ENCODE measurements at places on chromosomes 5 and 9.

- peak; percentile 81 for DNase-seq
These were observed 19.2 kb upstream of the TOR1B start for GRCh38 chr9:129783516-129784361.

GRCh38 chr5:73812457-73812856 lies 186.5 kb downstream of the ARHGEF28 start:
- no peak for DNase-seq

DNA sequence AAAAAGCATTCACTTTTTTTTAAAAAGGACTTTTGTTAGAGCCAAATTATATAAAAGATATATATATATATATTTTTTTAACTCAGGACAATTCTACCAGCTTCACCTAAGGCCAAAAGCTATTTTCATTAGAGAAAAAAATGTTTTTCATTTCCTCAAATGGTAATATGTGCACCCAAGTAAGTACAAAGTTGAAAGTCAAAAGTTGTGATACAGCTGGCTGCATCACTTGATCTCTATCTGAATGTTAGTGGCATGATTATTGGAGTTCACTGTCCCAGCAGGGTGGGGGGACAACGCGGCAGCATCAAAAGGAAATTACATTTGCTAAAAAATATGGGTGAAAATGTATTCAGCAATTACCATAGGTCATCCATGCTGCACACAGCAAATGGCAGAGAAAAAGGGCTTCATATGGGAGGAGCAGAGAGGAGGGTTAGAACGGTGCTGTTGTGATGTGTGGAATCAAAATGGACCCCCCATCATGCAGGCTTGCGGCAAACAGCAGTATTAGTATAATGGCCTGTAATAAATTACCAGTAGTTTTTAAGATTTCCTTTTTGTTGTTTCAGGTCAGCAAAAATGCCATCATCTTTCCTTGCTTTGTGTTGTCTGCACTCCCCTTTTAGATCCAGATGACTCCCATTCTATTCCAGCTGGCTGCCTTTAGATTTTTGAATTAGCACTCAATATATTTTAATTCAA lies 253.7 kb downstream of the MAT2B start:
- no peak for DNase-seq

DNA sequence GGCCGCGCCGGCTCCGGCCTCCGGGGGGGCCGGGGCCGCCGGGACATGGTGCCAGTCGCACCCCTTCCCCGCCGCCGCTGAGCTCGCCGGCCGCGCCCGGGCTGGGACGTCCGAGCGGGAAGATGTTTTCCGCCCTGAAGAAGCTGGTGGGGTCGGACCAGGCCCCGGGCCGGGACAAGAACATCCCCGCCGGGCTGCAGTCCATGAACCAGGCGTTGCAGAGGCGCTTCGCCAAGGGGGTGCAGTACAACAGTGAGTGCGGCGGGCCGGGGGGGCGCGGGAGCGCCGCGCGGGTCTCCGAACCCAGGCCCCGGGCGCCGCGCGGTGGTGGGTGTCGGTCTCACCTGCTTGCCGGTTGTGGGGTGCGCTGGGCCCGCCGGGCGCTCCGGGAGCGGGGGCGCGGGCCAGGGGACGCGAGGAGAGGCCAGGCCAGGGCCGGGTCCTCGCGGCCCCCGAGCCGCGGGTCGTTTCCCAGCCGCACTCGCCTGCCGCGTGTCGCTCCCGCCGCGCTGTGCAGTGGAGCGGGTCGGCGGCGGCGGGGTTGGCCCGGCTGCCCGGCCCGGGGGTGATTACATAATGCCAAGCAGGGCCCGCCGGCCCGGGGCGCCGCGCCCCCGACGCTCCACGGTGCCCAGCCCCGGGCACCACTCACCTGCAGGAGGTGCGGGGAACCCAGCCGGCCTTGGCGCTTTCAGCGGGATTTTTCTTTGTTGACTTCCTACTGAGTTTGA lies 492 bp downstream of the RABL6 start:
- no peak for DNase-seq

DNA sequence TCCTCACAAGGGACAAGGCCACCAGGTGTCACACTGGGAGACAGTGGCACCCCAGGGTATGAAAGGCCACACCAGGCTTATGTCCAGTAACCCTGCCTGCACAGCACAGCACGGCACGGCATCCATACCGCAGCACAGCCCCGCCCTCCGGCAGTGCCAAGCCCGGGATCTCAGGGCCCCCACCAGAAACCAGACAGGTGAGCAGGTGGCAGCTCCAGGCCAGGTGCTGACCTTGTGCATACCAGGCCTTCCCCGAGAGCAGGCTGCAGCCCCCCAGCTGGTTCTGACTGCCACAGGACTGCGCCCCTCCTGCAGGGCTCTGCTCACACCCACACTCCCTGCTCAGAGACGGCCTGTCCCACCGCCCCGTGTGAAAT lies 56.5 kb downstream of the ADAMTS2 start:
- DNase-seq = no peak

- no peak for DNase-seq
These were observed 467.1 kb downstream of the ZNF608 start for GRCh38 chr5:124279146-124279876.

GRCh38 chr5:53194086-53194485 lies 84.5 kb upstream of the MOCS2 start:
- no peak for DNase-seq

- peak; percentile 68 for DNase-seq
These were observed 35.9 kb downstream of the TGFBR1 start for GRCh38 chr9:99140685-99141314.

- no peak for DNase-seq
These were observed 7.1 kb downstream of the LRRC26 start for GRCh38 chr9:137162505-137163364.

- DNase-seq = peak; percentile 17
These were observed 319.3 kb upstream of the RPS23 start for GRCh38 chr5:82597437-82597836.

- no peak for DNase-seq
These were observed 57.9 kb downstream of the OSTF1 start for GRCh38 chr9:75146229-75146628.

- DNase-seq = no peak
These were observed 289.0 kb upstream of the ANKRD55 start for GRCh38 chr5:56522169-56522568.

GRCh38 chr9:5874048-5874447 lies 16.6 kb upstream of the MLANA start:
- DNase-seq = no peak

DNA sequence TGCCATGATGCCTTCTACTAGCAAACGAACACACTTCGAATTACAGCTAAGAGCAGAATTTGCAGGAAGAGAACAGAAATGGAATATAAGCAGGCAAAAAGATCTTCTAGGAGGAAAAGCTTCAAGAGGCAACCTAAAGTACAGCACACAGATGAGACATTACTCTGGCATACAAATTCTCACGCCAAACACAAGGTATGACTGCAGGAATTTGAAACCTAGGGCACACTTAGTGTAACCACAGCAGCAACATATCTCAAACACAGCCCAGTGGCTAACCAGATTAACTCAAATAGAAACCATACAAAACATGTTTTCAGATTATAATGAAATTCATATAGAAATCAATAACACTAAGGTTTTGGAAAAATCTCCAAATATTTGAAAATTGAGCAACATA lies 481.0 kb upstream of the RGMB start:
- DNase-seq = no peak

- peak; percentile 72 for DNase-seq
These were observed 272.9 kb upstream of the PTGER4 start for GRCh38 chr5:40406741-40407211.

Measured in KBM-7 (cell line).